ENCODE measurements at places on chromosomes 16 and 17.

DNA sequence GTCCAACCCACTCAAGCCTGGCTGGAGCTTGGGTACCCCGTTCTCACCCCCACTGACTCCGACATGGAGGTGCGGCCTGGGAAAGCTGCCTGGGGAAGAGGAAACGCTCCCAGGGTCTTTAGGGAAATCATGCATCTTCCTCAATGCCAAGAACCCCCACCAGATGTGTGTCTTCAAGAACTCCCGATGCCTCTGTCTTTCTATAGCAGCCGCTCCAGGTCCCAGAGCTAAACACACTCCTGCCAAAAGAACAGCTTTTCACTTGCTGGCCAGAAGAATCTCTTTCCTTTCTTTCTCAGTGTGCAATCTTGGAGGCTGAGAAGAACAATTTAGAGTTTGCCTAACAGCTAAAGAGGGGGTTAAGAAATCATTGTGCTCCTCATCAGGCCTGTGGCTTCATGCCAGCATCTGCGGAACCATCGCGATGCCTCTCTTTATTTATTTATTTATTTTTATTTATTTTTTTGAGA, 41.1 kb upstream of the MTSS2 start:
- DNase-seq = no peak

DNA sequence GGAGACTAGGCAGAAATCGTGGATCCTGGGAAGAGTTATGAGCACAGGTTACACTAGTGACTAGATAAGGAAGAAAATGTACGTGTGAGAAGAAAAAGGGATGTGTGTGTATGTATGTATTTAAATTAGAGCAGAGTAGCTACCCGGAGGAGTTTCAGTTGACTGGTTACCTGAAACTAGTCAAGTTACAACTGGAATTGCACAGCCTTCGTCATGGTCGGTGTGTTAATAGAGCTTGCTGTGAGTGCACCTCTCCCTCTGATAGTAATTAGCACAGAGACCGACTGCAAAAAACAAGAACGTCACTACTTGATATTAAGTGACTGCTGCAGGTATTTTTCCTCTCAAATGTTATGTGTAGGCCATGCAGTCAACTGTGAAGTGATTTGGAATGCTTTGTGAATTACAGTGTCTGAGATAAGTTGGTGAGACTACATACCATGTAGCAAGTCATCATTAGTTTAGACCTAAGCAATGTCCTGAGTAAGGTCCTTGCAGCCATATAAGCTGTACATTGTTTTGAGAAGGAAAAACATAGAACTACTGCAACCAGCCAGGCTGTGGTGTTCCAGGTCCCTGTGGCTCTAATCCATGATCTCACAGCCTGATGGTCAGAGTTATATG, 95.7 kb downstream of the WNT3 start:
- no peak for DNase-seq

DNA sequence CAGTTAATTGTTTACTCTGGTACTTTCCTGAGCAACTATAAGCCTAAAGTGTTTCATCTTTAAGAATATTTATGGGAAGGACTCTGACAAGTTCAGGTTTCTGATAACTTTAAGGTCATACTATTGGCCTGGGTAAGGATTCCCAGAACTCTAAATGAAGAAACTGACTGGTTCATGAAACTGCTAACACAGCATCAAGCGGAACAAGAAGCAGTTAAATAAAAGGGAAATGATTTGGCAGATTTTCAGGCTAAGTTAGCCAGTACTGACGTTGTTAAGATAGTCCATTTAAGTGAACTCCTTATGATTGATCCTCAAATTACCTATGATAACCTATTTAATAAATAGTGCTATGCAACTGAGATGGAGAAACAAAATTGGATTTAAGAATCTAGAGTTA, 101.6 kb upstream of the CES5A start:
- no peak for DNase-seq

- DNase-seq = no peak
Observed at GRCh38 chr16:30997725-30998711, 12.4 kb downstream of the STX1B start.

DNA sequence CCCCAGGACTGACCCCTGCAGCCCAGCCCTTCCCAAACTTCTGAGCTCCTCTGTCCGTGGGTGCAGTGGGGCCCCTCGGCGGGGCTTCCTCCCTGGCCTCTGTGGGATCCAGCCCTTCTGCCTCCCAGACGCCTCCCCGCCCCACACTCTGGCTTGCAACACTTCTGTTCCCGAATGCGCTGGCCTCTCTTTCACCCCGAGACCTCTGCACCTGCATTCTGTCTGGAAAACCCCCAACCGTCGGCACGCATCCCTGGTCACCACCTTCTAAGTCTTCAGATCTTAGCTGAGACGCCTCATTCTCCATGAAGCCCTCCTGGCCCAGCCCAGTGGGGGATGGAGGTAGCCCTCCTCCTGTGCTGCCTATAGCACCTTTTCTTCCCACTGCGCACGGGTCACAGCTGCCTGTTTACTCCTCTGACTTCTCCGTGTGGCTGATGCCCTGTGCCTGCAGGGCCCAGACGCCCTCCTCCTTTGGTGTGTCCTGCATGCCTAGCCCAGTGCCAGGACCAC, 26.4 kb downstream of the TMEM235 start:
- DNase-seq = no peak

GRCh38 chr17:39774047-39774446, 36.3 kb downstream of the GRB7 start:
- DNase-seq = no peak

GRCh38 chr17:65914784-65915342, 277.1 kb downstream of the CEP112 start:
- DNase-seq = no peak

DNA sequence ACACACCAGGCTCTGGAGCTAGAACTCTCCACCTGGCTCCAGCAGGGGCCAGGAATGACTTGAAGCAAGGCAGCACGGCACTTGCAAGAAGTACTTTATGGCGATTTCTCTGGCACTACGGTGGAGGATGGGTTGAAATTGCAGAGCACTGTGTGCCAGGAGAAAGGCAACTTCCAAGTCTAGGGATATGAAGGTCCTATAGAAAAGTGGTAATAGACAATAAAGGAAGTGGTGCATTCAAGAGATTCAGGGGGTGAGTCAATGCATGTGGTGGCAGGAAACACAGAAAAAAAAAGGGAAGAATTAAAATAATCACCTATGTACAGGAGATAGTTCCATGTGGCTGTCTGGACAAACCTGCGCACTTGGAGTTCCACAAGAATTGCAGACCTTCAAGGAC, 240.3 kb upstream of the DYNLRB2 start:
- no peak for DNase-seq

DNA sequence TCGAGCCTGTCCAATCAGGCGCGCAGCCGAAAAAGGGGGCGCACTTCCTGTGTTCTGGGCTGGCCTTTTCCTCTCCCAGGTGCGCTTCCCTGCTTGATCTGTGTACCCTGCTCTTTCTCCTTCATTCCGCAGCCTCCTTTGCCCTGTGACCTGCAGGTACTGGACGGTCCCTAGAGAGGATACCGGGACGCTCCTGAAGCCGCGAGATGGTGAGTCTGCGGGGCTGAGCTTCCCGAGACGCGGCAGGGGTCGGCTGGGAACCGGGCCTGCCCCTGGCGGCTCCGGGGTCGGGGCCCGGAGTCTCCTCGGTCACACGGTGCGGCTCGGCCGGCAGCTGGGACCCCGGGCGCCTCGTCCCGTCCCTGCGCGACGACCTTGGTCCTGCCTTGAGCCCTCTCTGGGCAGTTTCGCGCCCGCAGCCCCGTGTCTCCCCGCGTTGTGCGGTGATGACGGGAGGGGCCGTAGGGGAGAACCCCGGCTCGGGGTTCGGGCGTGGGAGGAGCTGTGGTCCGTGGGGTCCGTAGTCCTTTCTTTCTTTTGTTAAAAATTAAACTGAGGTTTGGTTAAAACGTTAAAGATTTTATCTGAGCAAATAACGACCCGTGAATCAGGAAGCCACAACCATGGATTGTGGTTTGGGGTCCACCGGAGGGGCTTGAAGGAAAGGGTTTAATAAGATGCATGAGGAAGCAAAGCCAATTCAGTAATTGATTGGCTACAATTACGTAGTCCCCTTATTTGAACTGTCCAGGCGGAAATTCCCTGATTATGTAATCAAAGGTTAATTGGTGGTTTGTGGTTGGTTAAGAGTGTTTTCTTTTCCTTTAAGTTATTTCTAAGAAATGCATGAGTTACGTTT, 172.8 kb upstream of the ZNF267 start:
- DNase-seq = no peak

- no peak for DNase-seq
Observed at GRCh38 chr16:72926177-72927070, 121.5 kb downstream of the ZFHX3 start.

DNA sequence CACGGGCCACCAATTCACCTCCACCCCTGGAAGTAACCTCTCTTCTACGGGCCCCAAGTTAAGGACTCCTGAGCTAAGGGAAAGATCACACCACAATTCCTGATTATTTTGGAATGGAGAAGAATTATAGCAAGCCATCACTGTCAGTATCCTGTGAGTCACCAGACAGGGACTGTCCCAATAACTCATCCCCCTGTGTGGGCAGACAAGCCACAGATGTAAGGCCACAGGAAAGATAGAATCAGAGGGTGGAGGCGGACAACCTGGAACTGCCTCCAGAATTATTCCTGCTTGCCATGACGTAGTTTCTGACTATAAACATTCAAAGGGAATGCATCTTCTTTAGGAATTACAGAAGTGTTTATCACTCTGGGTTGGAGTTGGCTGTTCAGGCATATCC, 5.8 kb upstream of the MYO1D start:
- DNase-seq = no peak

DNA sequence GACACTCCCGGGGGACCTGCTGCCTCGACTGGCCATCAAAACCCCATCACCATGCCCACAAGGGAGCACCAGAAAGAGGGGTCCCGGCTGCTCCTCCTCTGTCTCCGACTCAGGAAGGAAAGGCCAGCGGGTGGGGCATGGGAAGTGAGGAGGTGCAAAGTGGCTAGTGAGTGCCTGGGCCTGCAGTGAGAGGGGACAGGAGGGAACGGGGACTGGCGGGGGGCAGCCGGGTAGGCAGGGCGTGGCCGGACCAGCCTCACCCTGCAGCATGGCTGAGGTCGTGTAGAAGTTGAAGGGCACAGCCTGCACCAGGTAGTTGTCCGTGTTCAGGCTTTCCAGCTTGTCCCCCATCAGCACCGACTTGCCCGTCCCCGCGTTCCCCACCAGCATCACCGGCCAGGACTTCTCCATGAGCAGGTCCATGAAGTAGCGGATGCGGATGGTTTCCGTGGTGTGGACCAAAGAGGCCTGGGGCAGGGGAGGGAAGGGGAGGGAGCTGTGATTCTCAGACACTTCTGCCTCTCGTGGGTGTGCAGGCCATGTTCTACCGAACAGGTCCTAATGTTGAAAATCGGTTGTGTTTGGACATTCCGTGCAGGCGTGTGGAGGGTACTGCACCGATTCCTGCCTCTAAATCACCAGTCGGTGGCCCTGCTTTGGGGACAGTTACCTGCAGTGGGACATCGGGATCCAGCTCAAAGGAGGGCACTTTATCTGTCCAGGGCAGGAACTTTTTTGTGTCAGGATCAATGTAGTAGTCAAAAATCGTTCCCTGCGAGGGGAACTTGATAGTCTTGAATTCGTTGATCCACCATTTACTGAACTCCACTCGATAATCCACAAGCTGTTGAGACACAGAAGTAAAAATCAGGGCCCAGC, 91.7 kb downstream of the DNAH17 start:
- DNase-seq = no peak

GRCh38 chr16:86865851-86866662, 287.7 kb downstream of the FOXL1 start:
- no peak for DNase-seq

- DNase-seq = no peak
Observed at GRCh38 chr17:79862238-79862637, 23.0 kb upstream of the CBX4 start.

DNA sequence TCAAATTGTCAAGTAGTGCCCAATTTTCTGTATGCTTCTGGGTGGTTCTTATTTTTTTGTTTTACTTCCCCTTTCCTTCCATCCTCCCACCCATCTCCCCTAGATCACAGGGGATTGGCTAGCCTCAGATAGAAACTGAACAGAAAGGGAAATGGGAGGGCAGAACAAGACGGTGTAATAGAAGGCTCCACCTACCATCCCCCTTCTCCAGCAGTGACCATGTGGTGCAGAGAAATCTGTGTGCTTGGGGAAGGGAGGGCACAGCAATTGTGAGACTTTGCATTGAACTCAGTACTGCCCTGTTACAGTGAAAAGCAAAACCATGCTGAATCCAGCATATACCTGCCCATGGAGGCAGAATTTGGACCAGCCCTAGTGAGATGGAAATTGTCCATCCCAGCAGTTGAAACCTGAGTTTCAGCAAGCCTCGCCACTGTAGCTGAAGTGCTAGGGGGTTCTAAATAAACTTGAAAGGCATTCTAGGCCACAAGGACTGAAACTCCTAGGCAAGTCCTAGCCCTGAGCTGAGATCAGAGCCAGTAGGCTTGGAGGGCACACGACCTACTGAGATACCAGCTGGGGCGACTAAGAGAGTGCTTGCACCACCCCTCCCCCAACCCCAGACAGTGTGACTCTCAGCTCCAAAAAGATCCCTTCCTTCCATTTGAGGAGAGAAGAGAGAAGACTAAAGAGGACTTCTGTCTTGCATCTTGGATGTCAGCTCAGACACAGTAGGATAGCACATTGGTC, 5.2 kb downstream of the SLFN11 start:
- no peak for DNase-seq

DNA sequence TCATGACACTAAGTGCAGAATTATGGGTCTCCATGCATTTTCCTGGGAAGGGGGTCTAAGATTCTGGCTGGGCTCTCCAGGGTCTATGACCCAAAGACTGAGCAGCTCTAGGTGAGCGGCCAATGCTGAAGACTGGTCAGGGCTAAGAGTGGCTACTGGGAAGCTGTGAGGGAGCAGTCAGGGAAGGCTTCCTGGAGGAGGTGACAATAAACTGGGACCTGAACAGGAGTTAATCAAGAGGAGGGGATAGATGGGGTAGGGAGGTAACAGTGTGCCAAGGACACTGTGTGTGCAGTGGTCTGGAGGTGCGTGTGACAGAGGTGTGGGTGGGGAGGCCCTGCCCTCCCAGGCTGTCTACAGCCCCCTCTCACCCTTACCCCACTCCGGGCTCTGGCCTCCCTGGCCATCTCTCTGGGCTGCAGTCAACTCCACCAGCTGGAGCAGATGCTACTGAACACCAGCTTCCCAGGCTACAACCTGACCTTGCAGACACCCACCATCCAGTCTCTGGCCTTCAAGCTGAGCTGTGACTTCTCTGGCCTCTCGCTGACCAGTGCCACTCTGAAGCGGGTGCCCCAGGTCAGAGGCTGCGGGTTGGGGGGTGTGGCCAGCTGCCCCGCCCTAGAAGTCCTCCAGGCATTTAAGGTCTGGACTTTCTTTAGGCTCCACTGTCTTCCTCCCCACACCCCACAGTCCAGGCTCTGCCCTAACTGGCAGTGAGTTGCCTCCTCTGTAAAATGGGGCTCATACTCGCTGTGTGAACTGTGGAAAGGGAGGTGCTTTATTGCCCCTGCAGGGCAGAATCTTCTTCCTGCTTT, 20.4 kb downstream of the ADGRG5 start:
- DNase-seq = no peak
